ENCODE measurements at places on chromosomes 1 and 21. TPM values are rescaled to one million over a fixed set of nuclear protein-coding genes. Genes with fewer than 3 reads are reported as not detected.

DNA sequence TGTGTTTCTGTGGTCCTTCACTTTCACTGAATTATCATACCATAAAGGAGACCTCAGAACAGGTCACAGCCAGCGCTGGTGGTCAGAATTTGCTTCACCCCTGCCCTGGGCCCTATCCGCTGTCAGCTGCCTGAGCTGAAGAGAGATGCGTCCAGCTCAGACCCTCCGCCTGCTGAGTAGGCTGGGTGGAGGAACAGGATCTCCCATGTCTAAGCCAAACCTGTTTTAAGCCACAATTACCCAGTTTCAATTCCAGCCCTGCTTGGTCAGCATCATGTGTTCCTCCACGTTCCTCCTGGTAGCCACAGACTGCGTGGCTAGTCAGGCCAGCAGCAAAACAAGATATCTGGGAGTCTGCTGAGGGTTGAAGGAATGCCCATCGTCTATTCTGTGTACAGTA, 13.5 kb upstream of the BGLAP start:
- peak; percentile 67 for DNase-seq

- DNase-seq = no peak
Observed at GRCh38 chr1:157200451-157200850, 62.3 kb upstream of the ETV3 start.

- no peak for DNase-seq
Observed at GRCh38 chr1:82534996-82535395, 734.3 kb downstream of the ADGRL2 start.

- DNase-seq = no peak
Observed at GRCh38 chr1:179767177-179767581, 24.1 kb downstream of the FAM163A start.

GRCh38 chr21:32770871-32771523, 558 bp downstream of the PAXBP1 start:
- DNase-seq = peak; percentile 84

DNA sequence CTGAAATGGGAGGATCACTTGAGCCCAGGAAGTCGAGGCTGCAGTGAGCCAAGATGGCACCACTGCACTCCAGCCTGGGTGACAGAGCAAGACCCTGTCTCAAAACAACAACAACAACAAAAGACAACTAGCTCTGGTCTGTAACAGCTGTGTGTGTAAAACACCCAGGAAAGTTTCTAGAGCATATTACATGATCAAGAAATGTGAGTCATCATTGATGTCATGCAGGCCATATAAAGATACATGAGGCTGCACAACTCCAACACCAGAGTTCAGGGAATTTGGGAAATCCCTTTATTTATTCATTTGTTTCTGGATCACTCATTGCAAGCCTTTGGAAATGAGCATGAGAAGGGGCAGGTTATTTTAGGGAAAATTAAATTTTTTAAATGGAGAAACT, 50.3 kb upstream of the CTPS1 start:
- DNase-seq = no peak

DNA sequence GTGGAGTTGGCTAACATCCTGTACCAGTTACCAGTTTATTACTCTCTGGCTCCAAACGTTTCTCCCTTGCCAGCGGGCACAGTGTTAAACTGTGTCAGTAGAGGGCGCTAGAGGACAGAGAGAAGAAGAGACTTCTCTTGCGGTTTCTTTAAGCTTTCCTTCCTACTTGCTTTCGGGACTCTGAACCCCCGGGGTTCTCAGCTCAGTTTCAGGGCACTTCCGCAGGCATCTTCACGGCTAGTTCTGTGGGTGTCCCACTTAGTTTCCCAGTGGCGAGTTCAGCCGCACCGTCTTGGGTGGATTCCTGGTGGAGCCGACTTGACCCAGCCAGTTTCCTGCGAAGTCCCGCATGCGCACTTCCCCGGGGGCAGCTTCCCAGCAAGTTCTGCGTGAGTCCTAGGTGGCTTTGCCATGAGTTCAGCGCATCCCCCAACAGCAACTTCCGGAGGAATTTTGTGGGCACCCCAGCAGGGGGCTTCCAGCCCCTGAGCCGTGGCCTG, 37.9 kb upstream of the BTG2 start:
- peak; percentile 94 for DNase-seq

DNA sequence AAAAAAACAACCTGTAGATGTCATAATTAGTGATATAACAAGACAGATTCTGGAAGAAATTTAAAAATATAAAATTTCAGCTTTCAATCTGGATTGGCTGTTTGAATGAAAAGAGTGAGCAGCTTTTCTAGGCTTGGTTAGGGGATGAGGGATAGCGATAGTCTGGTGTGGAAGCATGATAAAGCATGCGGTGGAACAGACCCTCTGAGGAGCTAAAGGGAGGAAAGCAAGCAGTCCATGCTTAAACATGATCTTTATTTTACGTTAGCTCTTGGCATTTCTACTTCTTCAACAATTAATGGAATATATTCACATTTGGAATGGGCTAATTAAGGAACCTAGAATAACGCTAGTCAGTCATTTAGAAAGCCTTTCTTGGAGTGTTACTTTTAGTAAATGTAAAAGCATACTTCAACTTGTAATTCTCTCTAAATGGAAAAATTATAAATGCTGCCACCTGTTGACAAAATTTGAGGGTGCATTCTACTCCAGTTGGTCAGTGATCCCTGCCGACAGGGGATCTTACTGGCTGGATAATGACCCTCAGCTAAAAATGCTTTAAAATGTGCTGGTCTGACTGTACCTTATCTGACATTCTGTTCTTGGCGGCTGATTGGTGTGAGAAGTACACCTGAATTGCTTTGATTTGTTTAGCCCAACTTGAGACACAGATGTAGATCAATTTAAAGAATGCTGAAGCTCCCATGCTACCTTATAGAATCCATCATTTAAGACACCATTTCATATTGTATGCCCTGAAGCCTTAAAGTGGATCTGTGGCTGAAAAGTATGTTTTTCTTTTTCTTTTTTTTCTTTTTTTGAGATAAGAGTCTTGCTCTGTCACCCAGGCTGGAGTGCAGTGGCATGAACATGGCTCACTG, 61.2 kb downstream of the AK4 start:
- DNase-seq = no peak

- peak; percentile 78 for DNase-seq
Observed at GRCh38 chr1:248807067-248807737, 18.5 kb downstream of the SH3BP5L start.

DNA sequence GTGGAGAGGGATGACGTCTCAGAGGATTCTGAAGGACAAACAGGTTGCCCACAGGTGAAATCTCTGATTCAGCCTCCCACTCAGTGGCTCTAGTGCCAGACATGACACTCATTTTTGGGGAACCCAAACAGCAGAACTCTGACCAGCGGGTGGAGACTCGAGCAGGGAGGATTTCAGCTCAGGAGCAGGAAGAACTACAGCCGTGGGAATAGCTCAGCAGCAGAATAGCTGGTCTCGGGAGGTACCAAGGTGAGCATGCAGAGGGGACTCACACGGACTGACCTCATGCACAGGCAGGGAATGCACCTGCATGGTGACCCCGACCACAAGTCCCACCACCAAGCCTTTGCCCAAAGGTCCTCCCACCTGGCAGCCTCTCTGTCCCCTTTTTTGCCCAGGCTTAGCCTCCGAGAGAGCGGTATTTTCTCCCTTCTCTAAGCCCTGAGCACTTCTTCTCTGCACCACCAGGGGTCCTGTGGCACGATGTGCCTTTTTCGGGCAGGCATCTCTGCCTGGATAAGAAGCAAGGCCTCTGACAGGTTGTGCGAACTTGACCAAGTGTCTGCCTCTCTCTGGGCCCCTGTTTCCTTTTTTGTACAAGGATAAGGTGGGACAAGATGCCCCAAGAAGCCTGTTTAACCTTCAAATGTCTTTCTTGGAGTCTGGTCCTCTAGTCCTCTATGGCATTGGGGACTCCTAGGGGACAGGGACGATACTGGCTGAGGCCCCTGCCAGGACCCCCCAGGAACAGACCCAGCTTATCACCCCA, 8.8 kb upstream of the FGR start:
- peak; percentile 84 for DNase-seq

DNA sequence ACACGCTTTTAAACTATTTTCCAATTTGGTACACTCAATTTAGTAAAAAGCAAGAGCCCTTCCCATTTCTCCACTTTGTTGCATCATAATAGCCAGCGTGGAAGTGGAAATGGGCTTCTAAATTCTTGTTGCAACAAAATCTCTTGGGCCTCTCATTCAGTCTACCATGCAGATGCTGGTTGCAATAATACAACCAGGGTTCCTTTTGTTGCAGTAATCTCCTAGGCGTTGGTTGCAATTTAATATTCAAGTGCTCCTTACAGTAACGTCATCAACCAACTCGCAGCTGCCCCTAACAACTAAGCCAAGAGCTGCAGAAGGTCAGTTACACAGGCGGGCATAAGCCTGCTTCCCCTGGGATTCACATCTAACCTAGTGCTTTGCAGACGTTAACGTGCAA, 2.7 kb upstream of the HDGF start:
- no peak for DNase-seq

DNA sequence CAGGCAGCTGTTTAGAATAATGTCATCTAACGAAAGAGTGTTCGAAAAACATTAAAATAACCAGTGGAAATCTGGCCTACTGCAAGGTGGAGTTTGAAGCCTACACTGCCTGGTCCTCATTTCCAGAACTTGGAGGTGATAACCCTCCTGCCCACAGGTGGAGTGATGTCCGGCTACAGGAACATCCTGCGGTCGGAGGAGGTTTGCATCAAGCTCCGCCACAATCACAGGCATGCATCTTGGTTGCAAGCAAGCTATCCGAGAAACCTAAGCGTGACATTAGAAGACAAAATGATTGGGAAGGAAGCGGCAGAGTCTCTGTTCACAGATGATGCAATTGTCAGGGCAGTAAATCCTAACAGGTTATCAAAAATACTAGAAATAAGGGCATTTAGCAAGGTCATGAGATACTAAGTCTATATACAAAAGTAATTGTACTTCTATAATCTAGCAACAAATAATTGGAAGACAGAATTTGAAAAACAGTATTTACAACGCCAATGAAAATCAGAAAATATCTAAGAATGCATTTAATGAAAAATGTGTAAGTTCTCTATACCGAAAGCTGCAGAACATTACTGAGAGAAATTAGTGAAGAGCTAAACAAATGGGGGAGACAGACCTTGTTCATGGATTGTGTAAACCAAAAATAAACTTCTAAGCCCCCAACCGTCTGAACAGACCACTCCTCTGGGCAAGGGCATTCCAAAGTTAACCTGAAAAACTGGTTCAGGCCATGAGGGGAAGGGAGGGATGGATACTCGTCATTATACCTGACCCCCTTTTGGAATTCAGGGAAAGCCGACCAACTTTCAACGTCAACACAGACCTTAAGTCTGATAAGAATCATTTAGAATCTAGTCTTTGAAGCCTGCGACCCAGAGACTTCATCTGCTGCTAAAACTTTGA, 4.7 kb upstream of the SLC19A1 start:
- peak; percentile 41 for DNase-seq

CD84 gene
- 10.8 TPM for total RNA-seq

GRCh38 chr1:229033480-229033879, 237.4 kb upstream of the RAB4A start:
- no peak for DNase-seq

- no peak for DNase-seq
Observed at GRCh38 chr1:57603696-57604095, 179.8 kb upstream of the DAB1 start.

DNA sequence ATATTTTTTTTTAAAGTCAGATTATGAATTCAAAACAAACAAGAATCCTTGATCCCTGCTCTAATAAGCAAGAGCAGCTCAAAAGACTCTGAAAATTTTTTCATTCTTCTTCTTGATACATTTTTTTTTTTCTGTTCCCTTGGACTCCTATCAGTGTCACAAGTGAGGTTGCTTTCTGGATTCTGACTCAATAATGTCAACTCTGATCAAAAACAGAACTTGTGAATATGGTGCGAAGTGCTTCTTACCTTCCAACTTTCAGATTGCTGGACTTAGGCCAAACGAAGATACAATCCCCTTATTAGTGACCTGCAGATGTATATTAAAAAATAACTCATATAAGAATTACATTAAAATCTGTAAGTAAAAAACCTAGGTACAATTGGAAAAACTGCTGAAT, 136.1 kb downstream of the GPATCH2 start:
- DNase-seq = no peak

DNA sequence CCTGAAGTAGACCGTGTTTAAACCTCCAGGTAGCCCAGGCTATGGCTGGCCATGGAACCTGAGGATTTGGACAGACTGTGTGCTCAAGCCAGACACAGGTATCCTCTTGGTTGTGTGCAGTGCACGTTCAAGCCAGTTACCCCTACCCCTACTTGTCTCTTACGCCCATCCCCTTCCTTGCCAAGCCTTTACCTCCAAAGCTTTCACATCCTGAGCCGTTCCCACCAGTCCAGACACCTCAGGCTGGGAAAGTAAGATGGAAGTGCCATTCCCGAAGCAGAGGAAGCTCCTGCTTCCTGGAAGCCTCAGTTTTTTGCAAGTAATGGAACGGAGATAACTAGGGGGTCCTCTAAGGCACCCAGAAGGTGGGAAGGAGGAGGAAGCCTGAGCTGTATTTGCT, 41.5 kb upstream of the HMGB4 start:
- no peak for DNase-seq

DNA sequence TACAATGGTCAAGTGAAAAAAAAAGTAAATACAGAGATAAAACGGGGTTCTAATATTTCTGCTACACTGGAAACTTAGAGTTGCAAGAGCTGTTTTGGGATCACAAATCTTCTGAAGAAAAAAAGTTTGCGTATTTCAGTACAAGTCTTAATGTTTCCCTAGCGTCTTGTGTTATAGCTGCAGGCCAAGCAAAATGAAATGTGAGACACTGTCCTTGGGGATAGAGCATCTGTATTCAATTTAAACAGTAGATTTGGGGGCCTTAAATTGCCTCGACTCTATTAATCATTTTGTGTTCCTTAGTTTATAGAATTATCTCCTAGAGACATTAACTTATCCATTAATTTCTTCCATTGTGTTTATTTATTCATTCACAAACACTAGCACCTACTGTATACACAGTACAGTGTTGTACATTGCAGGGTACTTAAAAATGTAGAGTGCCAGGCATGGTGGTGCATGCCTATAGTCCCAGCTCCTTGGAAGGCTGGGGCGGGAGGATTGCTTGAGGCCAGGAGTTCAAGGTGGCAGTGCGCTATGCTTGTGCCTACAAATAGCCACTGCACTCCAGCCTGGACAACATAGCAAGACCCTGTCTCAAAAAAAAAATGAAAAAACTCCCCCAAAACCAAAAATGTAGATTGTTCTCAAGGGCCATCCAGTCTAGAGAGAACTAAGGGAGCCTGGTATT, 7.9 kb downstream of the DISC1 start:
- DNase-seq = no peak

CRYAA gene
- total RNA-seq = not detected

- no peak for DNase-seq
Observed at GRCh38 chr1:202831906-202832305, 21.2 kb downstream of the PCAT6 start.

GRCh38 chr1:244246334-244246733, 195.3 kb downstream of the ZBTB18 start:
- no peak for DNase-seq

DNA sequence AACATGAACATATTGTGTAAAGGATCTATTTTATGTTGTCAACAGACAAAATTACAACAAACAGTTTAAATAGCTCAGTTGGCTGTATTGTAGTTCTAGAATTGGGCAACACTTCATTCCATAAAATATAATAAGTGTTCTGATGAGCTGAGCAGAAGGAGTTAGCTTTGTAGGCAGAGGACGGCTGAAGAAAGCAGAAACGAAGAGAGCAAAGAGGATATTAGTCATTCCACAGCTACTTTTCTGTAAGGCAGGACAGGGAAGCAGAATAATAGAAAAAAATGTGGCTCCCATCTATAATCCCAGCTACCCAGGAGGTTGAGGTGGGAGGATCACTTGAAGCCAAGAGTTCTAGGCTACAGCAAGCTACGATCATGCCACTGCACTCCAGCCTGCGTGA, 20.2 kb upstream of the IVNS1ABP start:
- no peak for DNase-seq

C8A gene
- not detected for total RNA-seq

CACNA1S gene
- not detected for total RNA-seq
